ENCODE measurements at places on chromosomes 11 and 22.
A peak's percentile ranks its signal among the peaks of the same experiment; 100 is the strongest.

DNA sequence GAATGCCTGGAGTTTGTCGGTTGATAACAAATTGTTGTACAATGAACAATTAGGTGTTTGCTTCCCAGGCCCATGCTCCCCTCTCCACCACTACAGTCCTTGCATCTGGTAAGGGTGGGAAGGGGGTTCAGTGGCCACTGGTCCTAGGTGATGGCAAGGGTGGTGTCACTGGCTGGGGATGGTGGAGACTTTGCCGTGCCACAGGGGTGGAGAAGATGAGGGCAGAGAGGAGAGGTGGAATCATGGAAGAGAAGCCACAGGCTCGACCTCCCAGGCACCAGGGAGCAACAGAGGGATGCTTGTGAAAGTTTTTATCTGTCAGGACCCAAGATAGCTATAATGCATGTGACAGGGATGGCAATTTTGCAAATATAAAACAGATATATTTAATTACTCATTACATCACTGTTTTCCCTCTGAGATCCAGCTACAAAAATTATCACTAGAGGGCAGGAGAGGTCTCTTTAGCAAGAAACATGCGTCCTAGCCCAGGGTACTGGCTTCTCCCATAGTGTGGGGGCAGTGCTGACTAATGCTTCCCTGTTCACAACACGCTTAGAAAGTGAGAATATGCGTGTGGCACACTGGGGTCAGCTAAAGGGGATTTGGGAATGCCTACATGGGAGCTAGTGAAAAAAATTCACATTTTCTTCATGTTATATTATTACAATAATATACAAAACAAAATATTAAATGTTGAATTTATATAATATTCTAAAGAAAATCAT, 49.0 kb upstream of the AMPD3 start:
- no peaks in the 10 kb centered on the region for H3K36me3 ChIP-seq
- peaks cover 8% of the 10 kb centered on the region for H3K4me1 ChIP-seq
- no peak overlapping the region for H3K27ac ChIP-seq
- no peak overlapping the region for H3K4me3 ChIP-seq
- no peak for DNase-seq

DNA sequence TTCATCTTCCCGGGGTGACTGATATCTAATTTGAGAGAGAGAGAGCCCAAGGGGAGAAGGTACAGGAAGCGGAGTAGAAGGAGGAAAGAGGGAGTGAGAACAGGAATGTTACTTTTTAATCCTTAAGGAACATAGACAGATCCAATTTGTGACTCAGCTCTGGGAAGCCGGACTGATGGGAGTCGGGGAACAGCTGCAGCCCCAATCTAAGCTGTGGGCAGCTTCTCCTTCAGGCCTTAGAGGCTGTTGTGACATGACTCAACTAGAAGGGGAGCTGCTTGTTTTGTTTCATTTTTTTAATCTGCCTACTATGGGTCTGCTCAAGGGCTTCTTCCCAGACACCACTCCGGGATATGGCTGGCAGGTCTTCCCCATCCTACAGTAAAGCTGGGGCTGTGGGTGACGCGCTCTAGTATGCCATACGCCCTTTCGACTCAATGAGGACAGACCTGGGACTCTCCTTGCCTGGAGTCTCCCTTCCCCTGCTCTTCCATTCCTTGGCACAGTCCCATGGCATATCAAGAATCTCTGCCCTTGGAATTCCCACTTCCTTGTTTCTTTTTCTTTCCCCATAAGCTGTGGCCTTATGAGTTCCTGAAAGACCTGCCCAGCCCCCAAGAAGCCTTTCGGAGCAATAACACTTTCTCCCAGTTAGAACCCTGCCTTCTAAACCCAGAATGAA, 103.3 kb upstream of the AKIP1 start:
- peak; percentile 58 for DNase-seq
- H3K4me1 ChIP-seq, result peaks cover 4% of the 10 kb centered on the region
- no peaks in the 10 kb centered on the region for H3K27me3 ChIP-seq
- H3K4me3 ChIP-seq, result no peak overlapping the region
- no peaks in the 10 kb centered on the region for H3K36me3 ChIP-seq

- no peak overlapping the region for H3K27ac ChIP-seq
- no peak for DNase-seq
- H3K27me3 ChIP-seq, result no peaks in the 10 kb centered on the region
- H3K36me3 ChIP-seq, result no peaks in the 10 kb centered on the region
- H3K4me1 ChIP-seq, result no peaks in the 10 kb centered on the region
These were observed 7.8 kb downstream of the LDHAL6A start for GRCh38 chr11:18463439-18463838.

GRCh38 chr22:39664485-39665200, 94.1 kb downstream of the CACNA1I start:
- DNase-seq, result no peak
- H3K27me3 ChIP-seq, result peaks cover 21% of the 10 kb centered on the region
- H3K4me1 ChIP-seq, result peaks cover 22% of the 10 kb centered on the region
- H3K27ac ChIP-seq, result no peak overlapping the region

- no peaks in the 10 kb centered on the region for H3K4me1 ChIP-seq
- H3K4me3 ChIP-seq, result no peak overlapping the region
- no peak overlapping the region for H3K27ac ChIP-seq
- no peaks in the 10 kb centered on the region for H3K27me3 ChIP-seq
- DNase-seq, result peak; percentile 63
These were observed 37.3 kb upstream of the CCDC134 start for GRCh38 chr22:41762980-41763779.

DNA sequence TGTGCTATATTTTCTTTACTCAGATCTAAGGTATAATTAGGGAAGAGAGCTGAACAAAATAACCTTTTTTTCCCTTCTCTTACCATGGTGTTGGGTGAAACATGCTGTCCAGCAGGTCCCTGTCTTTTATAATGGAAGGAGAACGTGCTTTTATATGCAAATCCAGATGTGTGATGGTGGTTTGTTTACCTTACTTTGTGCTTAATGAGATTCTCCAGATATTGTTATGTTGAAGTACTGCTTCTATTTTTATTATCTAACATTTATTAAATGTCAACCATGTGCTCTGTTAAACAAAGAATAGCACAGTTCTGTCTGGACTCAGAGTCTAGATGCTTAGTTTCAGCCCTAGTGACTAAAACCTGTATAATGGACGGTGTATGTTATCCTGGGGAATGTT, 10.1 kb upstream of the GRIK4 start:
- H3K4me3 ChIP-seq, result no peak overlapping the region
- H3K27ac ChIP-seq, result no peak overlapping the region

All from Peyer's patch (tissue), 4 donors.